Naive B cell (primary cell): ENCODE measurements at places on chromosomes 12 and 14. TPM values are rescaled to one million over a fixed set of nuclear protein-coding genes. Genes with fewer than 3 reads are reported as not detected.

DNA sequence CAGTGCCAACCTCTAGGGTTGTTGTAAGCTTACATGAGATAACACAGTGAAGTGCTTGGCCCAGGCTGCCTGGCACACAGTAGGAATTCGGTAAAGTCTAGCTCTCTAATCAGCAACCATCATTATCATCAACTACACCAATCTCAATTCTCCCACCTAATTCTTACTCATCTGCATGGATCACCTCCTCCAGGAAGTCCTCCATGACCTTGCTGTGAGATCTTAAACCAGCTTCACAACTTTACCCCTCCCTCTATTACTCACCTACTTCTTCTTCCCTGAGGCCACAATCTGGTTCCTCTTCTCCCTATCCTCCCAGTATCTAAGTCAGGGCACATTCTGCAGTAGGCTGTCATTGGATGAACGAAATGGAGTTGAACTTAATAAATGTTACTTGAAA lies 67.3 kb downstream of the GSC start:
- no peak overlapping the region for H3K27ac ChIP-seq
- H3K27me3 ChIP-seq = peaks cover 35% of the 10 kb centered on the region
- DNase-seq = no peak
- H3K4me1 ChIP-seq = no peaks in the 10 kb centered on the region
- no peak overlapping the region for H3K4me3 ChIP-seq
- no peaks in the 10 kb centered on the region for H3K36me3 ChIP-seq

DNA sequence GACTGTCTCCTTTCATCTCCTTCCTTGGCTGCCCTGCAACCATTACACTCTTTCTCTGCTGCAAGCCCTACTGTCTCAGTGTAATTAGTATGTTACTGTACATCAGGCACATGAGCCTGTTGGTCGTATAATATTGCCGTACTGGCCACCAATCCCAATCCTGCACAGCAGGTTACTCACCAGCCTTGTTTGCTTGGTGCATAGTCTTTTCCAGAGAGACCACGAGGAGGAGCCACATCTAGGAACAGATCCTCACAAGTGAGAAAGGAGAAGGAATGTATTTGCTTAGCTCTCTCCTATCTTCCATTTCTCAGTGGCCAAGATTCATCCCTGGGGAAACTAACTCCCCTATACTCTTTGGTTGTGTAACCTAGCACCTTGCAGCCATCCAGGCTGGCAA lies 33.0 kb upstream of the BICDL1 start:
- H3K4me3 ChIP-seq = no peak overlapping the region
- no peak overlapping the region for H3K27ac ChIP-seq
- peaks cover 12% of the 10 kb centered on the region for H3K36me3 ChIP-seq
- H3K27me3 ChIP-seq = peaks cover 9% of the 10 kb centered on the region
- no peak for DNase-seq

DNA sequence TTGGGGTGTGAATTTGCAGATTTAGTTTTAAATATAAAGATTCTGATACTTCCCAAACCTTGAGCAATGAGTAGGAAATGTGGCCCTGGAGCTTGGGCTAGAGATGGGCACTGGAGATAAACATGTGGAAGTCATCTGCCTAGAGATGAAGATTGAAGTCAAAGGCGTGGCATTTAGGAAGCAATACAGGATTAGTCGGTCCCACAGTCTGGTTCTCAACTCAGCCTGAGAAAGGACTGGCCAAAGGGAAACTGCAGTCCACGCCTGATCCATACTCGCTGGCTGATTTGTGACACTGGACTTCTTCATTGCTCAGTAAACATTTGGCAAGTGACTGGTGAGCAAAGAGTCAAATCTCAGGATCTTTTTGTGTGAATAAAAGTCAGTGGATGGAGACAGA lies 268.2 kb upstream of the ATP2B1 start:
- peak overlapping the region; percentile 52 for H3K27ac ChIP-seq
- peaks cover 4% of the 10 kb centered on the region for H3K4me1 ChIP-seq
- H3K4me3 ChIP-seq = no peak overlapping the region
- no peaks in the 10 kb centered on the region for H3K27me3 ChIP-seq
- no peak for DNase-seq

DNA sequence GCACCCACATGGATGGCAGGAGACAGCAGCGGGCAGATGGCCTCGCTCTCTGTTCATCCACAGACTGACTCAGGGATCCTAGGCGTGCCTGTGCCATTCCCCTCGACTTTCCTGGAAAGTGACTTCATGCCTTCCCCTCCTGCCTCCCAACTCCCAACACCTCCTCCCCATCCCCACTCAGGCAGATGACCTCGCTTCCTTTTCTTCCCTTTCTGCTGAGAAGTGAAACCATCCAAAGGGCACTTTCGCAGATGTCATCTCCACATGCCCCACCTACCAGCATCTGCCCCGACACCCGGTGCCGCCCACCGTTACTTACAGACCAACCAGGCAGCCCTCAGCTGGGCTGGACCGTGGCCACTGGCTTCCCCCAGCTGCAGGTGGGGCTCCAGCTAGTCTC lies 29.6 kb downstream of the BEGAIN start:
- H3K27ac ChIP-seq = no peak overlapping the region
- peaks cover 7% of the 10 kb centered on the region for H3K27me3 ChIP-seq
- H3K4me1 ChIP-seq = peaks cover 13% of the 10 kb centered on the region
- no peak for DNase-seq

GRCh38 chr14:69387311-69387710 lies 10.8 kb downstream of the ERH start:
- H3K4me1 ChIP-seq = peaks cover 38% of the 10 kb centered on the region
- peaks cover 38% of the 10 kb centered on the region for H3K36me3 ChIP-seq
- no peak overlapping the region for H3K27ac ChIP-seq
- H3K4me3 ChIP-seq = no peak overlapping the region

DNA sequence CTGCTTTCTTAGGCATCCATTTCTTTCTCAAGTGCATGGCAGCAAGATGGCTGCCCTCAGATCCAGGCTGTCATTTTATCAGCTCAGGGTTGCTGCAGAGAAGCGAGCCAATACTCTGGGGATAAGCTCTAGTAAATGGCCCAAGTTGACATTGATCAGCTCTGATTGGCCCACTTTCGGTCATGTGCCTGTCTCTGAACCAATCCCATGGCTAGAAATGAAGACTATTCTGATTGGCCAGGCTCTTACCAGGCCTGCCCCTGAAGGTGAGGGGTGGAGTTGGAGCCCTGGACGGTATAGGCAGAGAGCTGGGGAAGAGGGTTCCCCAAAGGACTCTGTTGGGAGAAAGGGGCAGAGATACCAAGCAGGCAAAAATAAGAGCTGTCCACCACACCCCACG lies 41.4 kb downstream of the MYO1H start:
- no peaks in the 10 kb centered on the region for H3K4me1 ChIP-seq
- no peak overlapping the region for H3K4me3 ChIP-seq
- no peak overlapping the region for H3K27ac ChIP-seq
- H3K36me3 ChIP-seq = no peaks in the 10 kb centered on the region
- peaks cover 37% of the 10 kb centered on the region for H3K27me3 ChIP-seq
- no peak for DNase-seq

GRCh38 chr12:5210923-5211290 lies 167.2 kb downstream of the KCNA5 start:
- DNase-seq = no peak
- no peaks in the 10 kb centered on the region for H3K4me1 ChIP-seq
- no peak overlapping the region for H3K27ac ChIP-seq
- no peak overlapping the region for H3K4me3 ChIP-seq
- peaks cover 27% of the 10 kb centered on the region for H3K27me3 ChIP-seq

GRCh38 chr14:90666571-90666970 lies 149.7 kb downstream of the TTC7B start:
- H3K4me1 ChIP-seq = peaks cover 12% of the 10 kb centered on the region
- no peak overlapping the region for H3K4me3 ChIP-seq
- H3K36me3 ChIP-seq = no peaks in the 10 kb centered on the region

DNA sequence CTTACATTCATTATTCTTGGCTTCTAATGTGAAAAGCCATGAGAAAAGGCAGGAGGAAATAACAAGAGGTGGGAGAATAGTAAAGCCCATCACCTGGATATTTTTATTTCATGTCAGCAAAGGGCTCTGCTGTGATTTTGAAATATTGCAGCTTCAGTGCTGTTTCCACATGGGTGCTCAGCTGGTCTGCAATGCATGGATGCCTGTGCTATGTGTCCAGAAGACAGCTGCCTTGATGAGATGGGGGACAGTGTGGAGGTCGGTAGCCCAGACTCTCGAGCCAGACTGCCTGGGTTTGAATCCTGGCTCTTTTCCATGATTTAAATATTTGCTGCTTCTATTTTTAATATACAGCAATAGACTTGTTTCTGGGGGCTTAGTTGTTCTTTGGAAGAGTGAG lies 477.5 kb upstream of the GARIN6 start:
- H3K27ac ChIP-seq = no peak overlapping the region
- H3K27me3 ChIP-seq = no peaks in the 10 kb centered on the region
- no peak for DNase-seq
- H3K4me1 ChIP-seq = no peaks in the 10 kb centered on the region

DNA sequence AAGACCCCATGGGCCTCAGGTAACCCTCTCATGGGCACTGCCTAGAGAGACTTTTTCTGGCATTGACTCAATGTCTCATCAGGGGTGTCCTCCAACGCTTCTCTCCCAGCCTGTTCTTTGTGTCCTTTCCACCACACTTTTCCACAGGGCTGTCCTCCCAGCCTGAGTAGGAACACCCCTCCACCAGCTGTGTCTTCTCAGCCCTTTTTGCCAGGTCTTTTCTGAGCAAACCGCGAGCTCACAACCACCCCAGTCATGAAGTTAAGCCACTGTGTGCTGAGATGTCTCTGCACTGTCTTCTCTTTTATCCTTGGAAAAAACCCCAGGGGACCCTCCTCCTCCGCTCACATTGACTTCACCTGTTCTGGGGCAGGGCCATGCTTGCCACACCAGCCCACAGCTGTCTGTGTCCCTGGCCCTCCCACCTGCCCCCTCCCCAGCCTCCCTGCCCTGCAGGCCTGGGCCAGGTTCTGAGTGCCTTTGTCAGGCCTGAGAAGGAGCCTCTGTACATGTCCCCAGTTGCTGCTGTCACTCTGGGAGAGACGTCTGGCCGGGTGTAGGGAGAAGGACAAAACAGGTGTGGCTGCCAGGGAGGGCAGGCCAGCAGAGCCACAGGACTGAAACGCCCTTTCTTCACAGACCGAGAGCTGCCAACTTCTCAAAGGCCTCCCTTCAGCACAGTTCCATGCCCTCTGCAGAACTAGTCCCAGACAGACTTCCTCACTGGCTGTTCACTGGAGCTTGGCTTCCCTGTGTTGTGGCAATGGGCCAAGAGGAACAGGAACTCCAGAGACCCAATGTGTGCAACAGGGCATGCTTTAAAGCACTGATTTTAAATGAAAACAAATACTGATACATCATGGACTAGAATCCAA lies 50.5 kb upstream of the PNMA1 start:
- peak; percentile 78 for DNase-seq
- H3K4me3 ChIP-seq = peak overlapping the region; percentile 87
- peak overlapping the region; percentile 92 for H3K27ac ChIP-seq
- H3K27me3 ChIP-seq = no peaks in the 10 kb centered on the region

GRCh38 chr12:100778967-100779590 lies 15.5 kb upstream of the ANO4 start:
- no peak overlapping the region for H3K4me3 ChIP-seq
- DNase-seq = no peak
- no peaks in the 10 kb centered on the region for H3K27me3 ChIP-seq
- H3K36me3 ChIP-seq = no peaks in the 10 kb centered on the region
- no peaks in the 10 kb centered on the region for H3K4me1 ChIP-seq

DNA sequence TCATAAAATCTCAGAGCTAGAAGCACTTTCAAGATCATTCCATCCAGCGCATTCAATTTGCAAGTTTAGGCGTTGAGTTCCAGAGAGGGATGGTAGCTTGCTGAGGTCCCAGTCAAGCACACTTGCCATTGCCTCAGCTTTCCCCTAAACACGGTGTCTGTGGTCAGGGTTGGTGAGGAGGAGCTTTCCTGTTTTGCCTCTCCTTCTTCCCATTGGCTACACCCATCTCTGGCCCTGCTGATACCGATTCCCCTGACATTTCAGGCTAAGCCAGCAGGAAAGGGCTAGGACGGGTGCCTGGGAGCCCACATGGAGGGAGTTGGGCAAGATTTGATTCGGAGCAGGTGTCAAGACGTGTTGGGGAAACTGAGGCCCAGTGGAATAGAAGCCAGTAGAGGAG lies 9.1 kb downstream of the NFATC4 start:
- H3K4me1 ChIP-seq = no peaks in the 10 kb centered on the region
- no peak overlapping the region for H3K27ac ChIP-seq
- no peaks in the 10 kb centered on the region for H3K36me3 ChIP-seq
- no peak for DNase-seq
- no peak overlapping the region for H3K4me3 ChIP-seq
- H3K27me3 ChIP-seq = no peaks in the 10 kb centered on the region

DNA sequence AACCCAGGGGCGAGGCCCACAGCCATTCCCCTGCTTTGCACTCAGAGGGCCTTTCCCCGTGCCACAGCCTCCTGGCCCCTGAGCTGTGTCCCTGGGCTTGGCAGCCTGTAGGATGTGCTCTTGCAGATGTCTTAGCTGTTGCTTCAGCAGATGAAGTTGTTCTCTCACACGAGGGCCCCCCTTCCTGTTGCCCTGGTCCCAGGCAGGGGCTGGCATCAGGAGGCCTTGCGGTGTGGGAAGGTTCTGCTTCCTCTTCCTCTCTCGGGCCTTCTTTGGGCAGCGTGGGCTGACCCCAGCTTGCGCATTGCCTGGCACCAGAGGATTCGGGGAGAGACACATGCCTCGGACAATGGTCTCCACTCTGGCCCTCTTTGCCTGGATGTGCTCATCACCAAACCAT lies 12.7 kb downstream of the PROX2 start:
- no peak for DNase-seq
- H3K27me3 ChIP-seq = no peaks in the 10 kb centered on the region
- H3K4me1 ChIP-seq = peaks cover 5% of the 10 kb centered on the region
- H3K4me3 ChIP-seq = no peak overlapping the region
- H3K36me3 ChIP-seq = no peaks in the 10 kb centered on the region
- H3K27ac ChIP-seq = no peak overlapping the region

GRCh38 chr14:101068313-101069227 lies 165.0 kb upstream of the RTL1 start:
- DNase-seq = no peak
- H3K27ac ChIP-seq = no peak overlapping the region
- H3K27me3 ChIP-seq = peaks cover 28% of the 10 kb centered on the region
- H3K36me3 ChIP-seq = no peaks in the 10 kb centered on the region
- H3K4me3 ChIP-seq = no peak overlapping the region

- H3K4me3 ChIP-seq = no peak overlapping the region
- no peaks in the 10 kb centered on the region for H3K36me3 ChIP-seq
- H3K27ac ChIP-seq = no peak overlapping the region
- H3K27me3 ChIP-seq = no peaks in the 10 kb centered on the region
Observed at GRCh38 chr14:79028281-79028680, 858.1 kb downstream of the NRXN3 start.

Gene VAMP1
- polyA plus RNA-seq = 1.7 TPM

Gene MLXIP
- 30.4 TPM for polyA plus RNA-seq

Gene PLA2G1B
- polyA plus RNA-seq = not detected

Gene HECTD4
- 7.1 TPM for polyA plus RNA-seq
